Stimulated activated CD8-positive, alpha-beta memory T cell treated with anti-CD3 and anti-CD28 coated beads, Interleukin-15, amount 100 ng/mL, for 4 hours (primary cell): ENCODE measurements at places on chromosomes 6 and 20.

DNA sequence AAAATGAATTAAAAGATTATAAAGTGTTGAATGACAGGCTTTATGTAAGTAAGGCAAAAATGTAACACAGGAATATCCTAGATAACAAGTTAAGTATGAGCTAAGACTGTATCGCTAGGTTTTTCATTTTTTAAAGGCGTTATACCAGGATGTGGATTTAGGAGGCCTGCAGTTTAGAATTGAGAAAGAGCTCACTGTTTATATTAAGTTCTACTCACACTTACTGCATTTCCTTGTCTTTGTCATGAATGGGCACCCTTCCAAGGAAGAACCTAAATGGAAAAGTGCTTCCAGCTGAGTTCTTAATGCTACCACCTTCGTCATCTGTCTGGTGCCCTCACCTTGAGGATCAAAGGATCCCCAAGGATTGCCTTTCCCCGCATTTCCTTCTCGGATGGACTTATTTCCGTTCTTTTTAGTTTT is 148.7 kb downstream of the SOX4 start:
- no peak for DNase-seq

DNA sequence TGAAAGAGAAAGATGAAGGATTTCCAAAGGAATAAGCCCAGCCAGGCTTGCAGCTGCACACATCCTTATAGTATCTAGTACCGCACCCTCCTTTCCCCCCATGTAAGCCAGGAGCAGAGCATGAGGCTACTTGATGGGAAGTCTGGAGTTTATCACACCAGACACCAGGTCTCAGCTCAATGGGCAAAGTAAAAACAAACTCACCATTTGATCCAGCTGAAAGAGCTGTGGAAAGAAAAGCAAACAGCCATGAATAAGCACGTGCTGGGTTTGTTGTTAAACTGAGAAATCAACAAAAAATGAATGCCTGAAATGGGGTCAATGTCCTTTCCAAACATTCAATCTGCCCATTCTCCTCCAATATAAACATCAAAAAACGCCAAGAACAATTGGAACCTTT is 50.6 kb upstream of the MAP7 start:
- DNase-seq = no peak

DNA sequence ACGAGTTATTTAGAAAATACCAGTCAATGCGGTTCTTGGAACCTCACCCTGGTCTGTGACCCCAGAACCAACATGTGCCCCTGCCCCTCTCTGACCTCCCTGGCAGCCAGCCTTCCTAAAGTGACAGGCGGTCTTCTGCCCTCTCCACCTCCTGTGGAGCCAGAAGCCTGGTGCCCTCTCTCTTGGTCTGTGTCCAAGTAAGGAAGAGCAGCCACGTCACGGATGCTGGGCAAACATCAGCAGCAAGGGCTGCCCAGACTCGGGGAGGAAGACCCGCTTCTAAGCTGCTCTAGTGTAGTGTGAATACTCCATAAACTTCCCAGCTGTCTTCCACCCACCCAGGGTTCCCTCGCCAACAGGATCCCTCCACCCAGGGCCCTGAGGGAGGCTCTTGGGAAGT is 272.4 kb downstream of the BMP7 start:
- no peak for DNase-seq

DNA sequence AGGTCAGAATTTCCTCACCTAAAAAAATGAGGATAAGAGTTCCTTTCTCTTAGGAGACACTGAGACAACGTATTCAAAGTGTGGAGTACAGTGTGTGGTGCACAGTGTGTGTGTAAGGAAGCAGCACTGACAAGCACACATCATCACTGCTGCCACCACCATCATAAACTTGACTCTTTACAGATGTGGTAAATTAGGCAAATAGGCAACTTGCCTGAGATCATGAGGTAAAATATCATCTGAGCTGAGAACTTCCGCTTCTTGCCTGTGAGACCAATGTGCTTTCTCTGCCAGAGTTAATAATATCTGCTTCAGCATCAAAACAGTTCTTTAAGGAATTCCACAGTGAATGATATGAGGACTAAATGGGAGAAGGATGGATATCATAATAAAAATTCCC is 52.7 kb downstream of the LYRM4 start:
- DNase-seq = no peak

- DNase-seq = no peak
Measured at GRCh38 chr6:97406633-97407032, 123.6 kb upstream of the MMS22L start.

DNA sequence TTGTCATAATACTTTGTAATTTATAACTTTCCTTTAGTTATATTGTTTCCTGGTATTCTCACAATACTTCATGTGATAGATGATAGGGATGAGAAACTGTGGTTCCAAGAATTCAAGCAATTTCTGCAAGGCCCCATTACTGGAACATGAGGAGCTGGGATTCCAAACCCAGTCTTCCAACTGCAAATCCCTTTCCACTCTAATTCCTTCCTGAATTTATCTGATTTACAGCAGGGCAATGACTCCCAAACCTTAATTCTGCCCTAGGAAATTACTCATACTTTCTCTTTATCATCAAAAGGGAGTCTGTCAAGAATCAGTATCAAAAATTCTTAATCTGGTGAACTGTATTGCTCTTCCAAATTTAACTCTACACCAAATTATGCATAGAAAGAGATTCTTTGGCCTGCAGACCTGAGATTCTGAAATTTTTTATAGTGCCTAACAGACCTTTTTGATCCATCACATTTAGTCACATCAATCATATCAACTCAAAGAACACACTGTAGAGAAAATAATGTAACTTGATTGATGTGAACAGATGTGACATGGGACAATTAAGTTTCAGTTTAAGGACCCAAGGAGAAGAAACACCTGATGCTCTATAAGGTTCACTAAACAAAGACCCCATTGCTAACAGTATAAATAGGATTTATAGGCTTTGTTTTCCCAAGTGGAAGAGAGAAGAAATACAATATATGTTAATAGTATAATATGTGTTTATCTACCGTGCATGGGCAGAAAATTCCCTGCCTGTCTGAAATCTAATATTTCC is 41.5 kb upstream of the GJA1 start:
- DNase-seq = no peak
